NCI-H1105 (cell line): ENCODE measurements at places on chromosomes 11 and 22.

DNA sequence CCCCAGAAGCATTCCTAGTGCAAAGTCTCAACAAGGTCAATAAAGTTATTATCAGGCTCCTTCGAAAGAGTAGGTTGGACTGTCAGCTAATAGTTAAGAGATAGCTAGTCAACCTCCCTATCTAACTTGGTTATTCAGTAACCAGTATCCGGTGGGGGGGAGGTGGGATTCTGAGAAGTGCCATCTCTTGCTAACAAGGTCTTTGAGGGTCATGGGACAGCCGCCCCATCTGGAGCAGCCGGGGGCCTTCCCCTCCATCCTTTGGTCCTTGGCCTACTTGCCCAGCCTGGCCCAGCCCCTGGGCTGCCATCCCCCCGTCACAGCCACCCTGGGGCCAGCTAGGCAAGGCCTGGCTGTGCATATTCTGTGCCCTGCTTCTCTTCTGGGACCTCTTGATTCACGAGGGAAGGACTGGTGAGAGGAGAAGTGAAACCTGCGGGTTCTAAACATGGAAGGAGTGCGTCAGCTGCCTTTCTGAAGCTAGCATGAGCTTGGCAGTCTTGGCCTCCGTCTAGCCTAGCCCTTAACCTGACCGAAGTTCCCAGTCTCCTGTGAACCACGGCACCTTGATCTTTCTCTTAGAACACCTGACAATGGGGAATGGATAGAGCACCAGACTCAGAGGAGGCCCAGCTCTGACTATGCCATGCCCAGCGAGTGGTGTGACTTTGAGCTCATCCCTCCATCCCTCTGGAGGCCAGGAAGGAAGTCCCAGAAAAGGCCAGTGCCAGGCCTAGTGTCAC is 9.3 kb downstream of the SLC37A2 start:
- DNase-seq: no peak

GRCh38 chr11:123080015-123080414 is 18.1 kb upstream of the HSPA8 start:
- DNase-seq: no peak

GRCh38 chr22:35335468-35335867 is 35.8 kb downstream of the TOM1 start:
- DNase-seq: no peak

GRCh38 chr11:84106541-84106940 is 820.4 kb upstream of the CCDC90B start:
- no peak for DNase-seq

- peak; percentile 73 for DNase-seq
Measured at GRCh38 chr11:132691848-132692550, 840.3 kb downstream of the OPCML start.

DNA sequence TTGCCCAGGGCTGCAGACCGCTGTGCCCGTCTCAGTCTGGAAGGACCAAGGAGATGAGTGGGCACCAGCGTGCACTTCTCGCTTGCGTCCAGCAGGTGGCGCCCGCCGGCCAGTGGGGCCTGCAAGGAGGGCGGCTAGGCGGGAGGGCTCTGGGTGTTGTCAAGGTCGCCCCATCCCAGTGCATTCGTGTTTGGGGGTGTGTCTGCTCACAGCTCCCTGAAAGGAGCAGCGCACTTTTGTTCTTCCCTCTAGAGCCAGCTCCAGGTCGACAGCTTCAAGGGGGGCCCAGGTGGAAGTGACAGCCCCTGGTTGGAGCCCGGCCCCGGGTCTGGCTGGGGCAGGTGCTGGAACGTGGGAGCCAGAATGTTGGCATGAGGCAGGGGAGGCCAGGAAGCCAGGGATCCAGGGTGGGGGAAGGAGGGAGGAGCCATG is 23.4 kb upstream of the MPPED1 start:
- peak; percentile 42 for DNase-seq

DNA sequence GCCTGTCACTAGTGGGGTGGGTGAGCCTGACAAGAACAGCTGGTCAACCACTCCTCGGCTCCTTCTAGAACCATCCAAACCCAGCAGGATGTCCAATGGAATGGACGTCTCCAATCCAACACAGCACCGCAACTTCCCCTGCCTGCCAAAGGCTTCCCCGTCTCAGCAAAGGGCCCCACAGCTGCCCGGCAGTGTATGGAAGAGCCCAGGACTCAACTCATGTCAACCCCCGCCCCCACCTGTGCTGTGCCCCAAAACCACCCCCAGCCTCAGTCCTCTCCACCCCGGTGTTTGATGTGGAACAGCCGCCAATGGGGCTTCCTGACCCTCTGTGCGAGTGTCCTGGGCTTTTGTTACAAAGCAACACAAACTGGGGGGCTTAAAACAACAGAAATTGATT is 223.8 kb downstream of the CTTN start:
- no peak for DNase-seq

GRCh38 chr22:19178065-19178656 is 375 bp downstream of the SLC25A1 start:
- DNase-seq: peak; percentile 38

DNA sequence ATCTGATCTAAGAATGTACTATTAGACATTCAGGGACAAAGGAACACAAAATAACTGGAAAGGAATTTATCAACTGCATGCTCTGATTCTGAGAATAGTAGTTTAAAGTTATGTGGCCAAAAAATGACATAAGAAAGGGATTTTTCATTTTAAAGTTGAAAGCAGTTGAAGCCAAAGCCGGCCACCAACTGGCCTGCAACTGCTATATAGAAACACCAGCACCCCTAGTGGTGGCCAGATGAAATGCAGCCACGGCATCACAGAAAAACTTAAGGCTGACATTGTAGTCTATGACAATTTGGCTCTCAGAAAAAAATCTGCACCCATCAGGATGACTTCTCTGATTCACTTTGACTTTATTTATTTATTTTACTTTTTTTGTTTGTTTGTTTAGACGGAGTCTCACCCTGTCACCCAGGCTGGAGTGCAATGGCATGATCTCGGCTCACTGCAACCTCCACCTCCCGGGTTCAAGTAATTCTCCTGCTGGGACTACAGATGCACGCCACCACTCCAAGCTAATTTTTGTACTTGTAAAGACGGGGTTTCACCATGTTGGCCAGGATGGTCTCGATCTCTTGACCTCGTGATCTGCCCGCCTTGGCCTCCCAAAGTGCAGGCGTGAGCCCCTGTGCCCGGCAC is 59.2 kb downstream of the SLC35F2 start:
- DNase-seq: peak; percentile 43

DNA sequence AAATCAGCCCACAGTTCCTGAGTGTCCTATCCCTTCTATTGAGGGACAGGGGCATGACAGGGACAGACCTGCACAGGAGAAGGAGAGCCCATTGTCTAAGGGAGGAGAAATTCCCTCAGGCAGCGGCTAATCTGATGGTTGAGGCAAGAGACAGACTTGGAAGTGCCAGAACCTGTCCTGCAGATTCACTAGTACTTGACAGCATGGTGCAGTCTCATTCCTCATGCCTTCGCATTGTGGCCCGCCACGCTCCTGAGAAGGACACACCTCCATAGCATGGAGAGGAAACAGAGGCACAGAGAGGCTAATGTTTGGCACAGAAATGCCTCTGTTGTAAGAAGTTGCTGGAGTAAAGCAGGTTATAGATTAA is 3.2 kb downstream of the P2RY6 start:
- no peak for DNase-seq

DNA sequence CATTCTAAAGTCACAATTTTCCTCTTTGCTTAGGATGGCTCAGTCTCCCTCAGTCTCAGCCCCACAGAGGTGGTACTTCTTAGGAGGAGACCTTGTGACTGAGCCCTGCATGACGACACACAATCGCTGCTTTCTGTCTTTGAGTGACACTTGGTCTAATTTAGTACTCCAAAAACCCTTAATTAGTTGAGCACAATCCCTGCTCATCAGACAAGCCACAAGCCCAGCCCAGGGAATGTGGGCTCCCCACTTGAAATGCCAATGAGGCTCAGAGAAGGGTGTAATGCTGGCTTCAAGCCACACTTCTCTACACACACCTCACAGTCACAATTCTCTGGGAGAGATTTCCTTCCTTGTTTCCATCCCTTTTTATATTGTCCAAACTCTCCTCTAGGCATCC is 101.8 kb downstream of the FEZ1 start:
- DNase-seq: no peak

DNA sequence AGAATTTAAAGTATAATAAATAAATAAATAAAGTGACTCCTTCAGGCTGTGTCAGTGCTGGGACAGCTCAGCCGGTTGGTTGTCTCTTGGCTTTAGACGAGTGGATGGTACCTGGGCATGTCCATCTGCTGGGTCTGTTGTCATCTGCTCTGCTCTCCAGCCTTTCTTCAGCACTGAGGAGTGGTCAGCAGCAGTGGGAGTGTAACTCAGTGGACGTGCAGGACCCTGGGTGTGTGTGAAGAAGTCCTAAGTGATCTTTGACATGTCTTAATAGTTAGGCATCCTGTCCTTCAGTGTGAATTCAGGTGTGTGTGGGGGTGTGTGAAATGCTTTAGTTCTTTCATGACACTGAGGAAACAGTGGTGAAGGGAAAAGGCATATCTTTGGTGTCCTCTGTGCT is 24.3 kb downstream of the AMOTL1 start:
- DNase-seq: no peak

DNA sequence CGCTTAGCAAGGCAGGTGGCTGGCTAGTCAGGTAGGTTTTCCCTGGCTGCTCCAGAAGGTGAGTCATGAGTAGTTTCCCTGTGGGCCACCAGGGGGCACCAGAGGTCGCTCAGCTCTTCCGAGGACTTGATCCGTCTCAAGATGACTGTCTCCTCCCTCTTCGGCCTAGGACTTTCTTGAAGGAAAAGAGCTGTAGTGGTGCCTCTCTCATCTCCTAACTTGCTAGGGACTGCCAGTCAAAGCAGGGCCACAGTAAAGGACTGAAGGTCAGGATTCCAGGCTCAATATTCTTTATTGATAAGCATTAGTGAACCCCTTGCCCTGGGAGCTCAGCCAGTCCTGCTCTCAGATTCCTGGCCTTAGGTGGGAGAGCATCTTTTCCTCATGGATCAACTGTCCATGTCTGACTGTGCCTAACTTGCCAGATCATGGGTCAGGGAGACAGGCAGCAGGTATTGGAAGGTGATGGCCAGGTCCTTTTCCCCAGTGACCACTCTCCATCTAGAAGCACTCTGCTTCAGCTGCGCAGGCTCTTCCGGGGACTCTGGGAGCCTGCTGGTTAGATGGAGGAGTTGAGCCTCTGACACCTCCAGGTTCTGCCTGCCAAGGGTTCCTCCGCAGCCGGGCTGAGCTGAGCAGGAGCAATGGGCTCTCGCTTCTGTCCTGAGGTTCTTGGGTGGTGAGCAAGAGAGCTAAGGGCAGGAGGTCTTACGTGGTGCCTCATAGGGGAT is 1.9 kb downstream of the POLD4 start:
- peak; percentile 56 for DNase-seq

DNA sequence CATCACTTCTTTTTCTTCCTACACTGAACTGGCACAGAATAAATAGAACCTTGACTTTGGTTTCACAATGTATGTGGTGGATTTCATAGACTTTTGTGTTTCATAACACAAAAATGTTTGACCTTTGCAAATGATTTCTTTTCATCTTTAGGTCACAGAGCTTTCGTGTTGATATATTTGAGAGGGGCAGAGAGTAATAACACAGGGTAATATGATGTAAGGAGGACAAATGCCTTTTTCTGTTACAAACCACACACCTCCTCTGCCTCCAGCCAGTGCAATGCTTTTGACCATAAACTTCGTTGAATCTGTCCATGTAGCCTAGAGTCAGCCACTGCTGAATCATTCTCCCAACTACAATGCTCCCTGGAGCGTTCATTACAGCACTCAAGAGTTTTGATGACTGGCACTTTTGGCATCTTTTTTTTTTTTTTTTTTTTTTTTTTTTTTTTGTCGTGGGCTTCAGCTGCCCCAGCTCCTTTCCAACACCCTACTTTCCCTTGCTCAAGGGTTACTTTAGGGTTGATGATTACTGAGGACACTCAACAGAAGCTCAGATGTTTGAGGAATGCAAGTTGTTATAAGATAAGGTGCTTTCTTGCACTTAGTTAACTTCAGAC is 11.4 kb upstream of the CAT start:
- no peak for DNase-seq

GRCh38 chr11:38448284-38448683 is 1850.2 kb upstream of the RAG2 start:
- peak; percentile 24 for DNase-seq

DNA sequence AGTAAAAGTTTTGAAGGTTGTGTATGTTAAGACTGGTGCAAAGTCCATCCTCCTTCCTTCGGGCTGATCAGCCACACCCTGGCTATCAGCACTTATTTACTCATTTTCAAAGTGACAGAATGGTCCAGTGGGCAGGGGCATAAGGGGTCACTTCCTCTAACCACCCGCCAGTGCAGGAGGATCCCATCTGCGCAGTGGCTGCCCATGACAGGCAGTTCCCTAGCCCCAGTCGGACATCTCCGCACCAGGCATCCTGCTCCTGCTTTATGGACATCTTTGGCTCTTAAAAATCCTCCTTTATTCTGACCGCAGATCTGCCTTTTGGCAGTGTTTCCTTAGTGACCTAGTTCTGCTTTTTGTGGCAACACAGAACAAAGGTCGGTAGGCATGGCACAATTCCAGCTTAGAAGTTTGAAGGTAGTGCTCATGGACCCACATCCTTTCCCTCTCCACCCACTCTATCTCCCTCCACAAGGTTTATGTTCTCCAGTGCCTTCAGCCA is 55.9 kb downstream of the BMAL1 start:
- no peak for DNase-seq

DNA sequence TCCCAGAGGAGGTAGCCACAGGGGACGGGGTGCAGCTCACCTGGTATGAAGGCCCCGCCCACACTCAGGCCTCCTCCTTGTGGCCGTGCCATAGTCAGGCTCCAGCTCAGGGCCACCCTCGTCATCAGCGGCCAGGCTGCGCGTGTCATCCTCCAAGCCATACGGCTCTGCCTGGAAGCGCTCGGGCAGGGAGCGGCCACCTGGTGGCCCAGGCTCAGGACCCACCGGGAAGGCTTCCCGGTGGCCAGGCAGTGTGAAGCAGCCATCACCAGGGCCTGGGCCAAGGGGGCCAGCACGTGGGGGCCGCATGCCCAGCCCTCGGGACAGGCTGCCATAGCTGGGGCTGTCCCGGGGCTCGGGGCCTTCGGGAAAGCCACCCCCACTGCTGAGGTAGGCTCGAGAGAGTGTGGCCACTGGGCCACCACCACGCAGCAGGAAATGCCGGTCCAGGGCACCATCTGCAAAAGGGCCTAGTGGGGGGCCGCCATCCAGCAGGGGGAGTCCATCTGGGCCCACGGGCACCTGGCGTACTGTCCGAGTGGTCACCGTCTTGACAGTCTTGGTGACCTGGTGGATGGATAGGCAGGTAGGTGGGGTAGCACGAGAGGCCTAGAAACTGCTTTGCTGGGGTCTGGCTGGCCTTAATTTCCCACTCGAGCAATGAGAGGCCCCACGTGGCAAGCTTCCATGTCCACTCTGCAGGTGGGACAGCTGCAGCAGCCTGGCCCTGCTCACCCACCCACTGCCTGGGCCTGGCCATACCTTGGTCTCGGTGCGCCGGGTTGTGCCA is 35.3 kb downstream of the ARVCF start:
- no peak for DNase-seq
